Activated CD4-positive, alpha-beta memory T cell treated with anti-CD3 and anti-CD28 coated beads for 36 hours (primary cell): ENCODE measurements at places on chromosomes 5 and 9.
A peak's percentile ranks its signal among the peaks of the same experiment; 100 is the strongest.

GRCh38 chr5:123527190-123527589 is 15.2 kb downstream of the CSNK1G3 start:
- H3K4me1 ChIP-seq: peaks cover 32% of the 10 kb centered on the region
- no peaks in the 10 kb centered on the region for H3K36me3 ChIP-seq
- no peak overlapping the region for H3K4me3 ChIP-seq
- no peak for DNase-seq
- no peak overlapping the region for H3K27ac ChIP-seq
- no peaks in the 10 kb centered on the region for H3K27me3 ChIP-seq

- DNase-seq: no peak
- H3K4me1 ChIP-seq: peaks cover 8% of the 10 kb centered on the region
Measured at GRCh38 chr9:34034698-34035065, 14.0 kb downstream of the UBAP2 start.

DNA sequence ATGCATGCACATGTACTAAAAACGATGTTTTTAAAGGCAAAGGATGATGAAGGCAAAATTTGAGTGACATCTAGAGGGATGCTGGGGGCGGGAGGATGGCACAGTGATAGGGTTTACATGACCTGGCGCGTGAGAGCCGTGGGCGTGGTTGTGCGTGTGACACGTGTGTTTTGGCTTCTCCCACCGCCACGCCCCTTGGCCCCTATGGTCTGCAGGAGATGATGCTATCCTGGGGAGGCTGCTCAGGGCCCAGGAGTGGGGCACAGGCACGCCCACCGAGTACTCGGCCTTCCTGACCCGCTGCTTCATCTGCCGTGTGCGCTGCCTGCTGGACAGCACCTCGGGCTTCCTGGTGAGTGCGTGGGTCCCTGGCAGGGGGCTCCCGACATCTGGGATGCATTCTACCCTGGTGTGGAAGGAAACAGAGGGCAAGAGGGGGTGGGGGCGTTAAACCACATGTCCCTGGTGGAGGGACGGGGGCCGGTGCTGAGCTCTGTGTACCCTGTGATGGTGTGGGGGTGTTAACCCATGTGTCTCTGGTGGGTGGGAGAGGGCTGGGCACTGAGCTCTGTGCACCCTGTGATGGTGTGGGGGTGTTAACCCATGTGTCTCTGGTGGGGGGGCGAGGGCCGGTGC is 19.2 kb upstream of the EXOC3 start:
- no peak overlapping the region for H3K27ac ChIP-seq
- no peak for DNase-seq
- H3K4me3 ChIP-seq: no peak overlapping the region
- peaks cover 10% of the 10 kb centered on the region for H3K27me3 ChIP-seq

GRCh38 chr5:96626956-96627355 is 35.2 kb upstream of the CAST start:
- H3K36me3 ChIP-seq: no peaks in the 10 kb centered on the region
- H3K27me3 ChIP-seq: peaks cover 4% of the 10 kb centered on the region
- H3K27ac ChIP-seq: no peak overlapping the region
- H3K4me1 ChIP-seq: peaks cover 8% of the 10 kb centered on the region
- H3K4me3 ChIP-seq: no peak overlapping the region

DNA sequence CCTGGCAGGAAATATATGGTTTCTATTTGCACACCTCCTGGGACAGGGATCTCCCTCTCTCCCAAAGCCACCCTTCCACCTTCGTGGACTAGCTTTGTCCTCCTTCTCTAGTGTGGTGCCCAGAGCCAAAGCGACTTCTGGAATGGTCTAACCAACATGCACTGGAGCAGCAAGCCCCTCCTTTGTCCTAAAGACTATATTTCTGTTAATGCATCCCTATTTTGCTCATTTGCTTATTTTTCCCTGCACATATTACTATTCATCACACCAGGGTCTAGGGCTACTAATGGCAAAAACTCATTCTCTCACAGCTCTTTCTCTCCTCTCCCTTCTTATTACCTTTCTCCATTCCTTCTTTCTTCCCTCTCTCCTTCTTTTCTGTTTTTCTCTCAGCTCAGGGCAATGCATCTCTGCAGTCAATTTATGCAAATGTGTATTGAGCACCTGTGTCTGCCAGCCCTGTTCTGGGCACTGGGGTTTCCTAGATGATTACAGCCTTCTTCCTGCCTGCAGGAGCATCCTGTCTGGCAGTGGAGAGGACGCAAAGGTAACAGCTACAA is 2.8 kb upstream of the NEURL1B start:
- DNase-seq: no peak
- H3K4me3 ChIP-seq: no peak overlapping the region
- H3K4me1 ChIP-seq: no peaks in the 10 kb centered on the region
- H3K36me3 ChIP-seq: no peaks in the 10 kb centered on the region

DNA sequence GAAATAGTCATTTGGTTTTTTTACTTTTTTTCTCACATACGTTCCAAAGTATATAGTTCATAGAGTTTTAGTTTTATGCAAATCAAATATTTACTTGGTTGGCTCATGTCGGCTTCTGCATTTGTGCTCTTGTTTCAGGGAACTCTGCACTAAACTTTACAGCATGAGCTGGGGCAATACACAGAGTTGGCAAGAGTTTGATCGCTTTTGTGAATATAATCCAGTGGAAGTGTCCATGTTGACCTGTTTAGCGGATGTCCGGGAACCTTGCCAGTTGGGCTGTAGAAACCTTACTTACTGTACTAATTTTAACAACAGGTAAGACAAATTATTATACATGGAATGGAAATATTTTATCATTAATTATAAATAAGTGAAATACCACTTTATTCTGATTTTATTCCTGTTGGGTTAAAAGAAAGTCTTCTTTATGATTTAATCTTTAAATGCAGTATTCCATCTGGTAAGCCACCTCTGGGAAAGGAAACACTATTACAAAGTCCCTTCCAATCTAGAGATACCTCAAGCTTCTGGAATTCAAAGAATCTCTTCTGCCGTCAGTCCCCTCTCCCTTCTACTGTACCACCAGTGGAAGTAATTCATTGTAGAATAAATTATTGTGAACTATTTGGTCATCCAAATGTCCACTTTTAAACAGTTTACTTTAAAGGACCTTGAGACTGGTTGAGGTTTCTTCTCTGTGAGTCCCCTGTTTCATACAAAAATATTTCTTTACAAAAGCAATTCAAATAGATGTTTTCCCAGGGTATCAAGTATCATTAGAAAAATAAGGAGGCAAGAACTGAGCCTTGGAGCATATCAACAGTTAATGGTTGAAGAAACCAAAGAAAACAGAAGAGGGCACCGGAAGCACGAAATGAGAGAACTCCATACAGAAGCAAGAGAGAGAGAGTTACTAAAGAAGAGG is 45.2 kb upstream of the GLIPR2 start:
- no peak for DNase-seq
- peaks cover 16% of the 10 kb centered on the region for H3K36me3 ChIP-seq
- H3K27ac ChIP-seq: no peak overlapping the region
- H3K27me3 ChIP-seq: no peaks in the 10 kb centered on the region

GRCh38 chr5:116371935-116372334 is 202.7 kb downstream of the SEMA6A start:
- no peaks in the 10 kb centered on the region for H3K27me3 ChIP-seq
- no peak overlapping the region for H3K27ac ChIP-seq
- no peak for DNase-seq
- H3K36me3 ChIP-seq: peaks cover 8% of the 10 kb centered on the region
- H3K4me3 ChIP-seq: no peak overlapping the region
- peaks cover 15% of the 10 kb centered on the region for H3K4me1 ChIP-seq

DNA sequence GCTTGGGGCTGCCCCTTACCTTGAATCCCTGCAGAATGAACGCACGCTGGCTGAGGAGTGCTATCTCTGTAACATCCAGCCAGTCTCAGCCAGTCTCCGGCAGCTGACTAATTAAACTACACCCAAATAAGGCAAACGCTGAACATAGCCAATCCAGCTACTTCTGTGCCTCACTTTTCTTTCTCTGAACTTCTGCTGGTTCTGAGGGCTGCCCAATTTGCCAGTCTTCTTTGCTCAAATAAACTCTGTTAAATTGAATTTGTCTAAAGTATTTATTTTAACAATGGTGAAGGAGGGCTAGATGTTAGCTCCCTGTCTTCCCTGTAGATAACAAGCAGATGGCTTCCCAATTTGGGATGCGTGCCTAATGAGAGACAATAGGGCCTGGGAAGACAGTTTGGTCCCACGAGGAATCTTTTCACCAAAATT is 154.0 kb upstream of the NFIL3 start:
- H3K4me1 ChIP-seq: no peaks in the 10 kb centered on the region
- H3K36me3 ChIP-seq: no peaks in the 10 kb centered on the region
- H3K27me3 ChIP-seq: peaks cover 2% of the 10 kb centered on the region
- DNase-seq: no peak
- no peak overlapping the region for H3K27ac ChIP-seq

DNA sequence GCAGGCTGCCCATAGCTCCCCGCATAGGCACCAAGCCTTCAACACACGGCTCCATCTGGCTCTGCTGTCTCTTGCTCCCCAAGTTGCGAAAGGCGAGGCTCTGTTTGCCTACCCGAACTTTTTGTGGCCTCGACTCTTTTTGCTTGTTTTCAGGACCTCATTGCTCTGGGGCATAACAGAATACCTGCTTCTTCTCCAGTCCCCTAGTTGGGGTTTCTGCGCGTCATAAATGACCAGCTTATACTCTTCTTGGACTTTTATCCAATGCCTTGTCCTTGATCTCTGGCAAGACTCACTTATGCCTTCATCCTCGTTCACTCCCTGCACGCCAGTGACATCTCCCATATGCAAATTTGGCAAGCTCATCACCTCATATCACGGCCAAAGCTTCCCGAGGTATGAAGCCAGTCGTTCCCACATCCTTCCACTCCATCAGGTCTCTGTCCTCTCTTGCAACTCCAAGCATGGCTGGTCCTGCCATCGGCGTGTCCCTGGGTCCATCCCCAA is 238.8 kb upstream of the ADAMTS16 start:
- no peak for DNase-seq
- no peaks in the 10 kb centered on the region for H3K4me1 ChIP-seq
- H3K27ac ChIP-seq: no peak overlapping the region
- H3K27me3 ChIP-seq: no peaks in the 10 kb centered on the region

DNA sequence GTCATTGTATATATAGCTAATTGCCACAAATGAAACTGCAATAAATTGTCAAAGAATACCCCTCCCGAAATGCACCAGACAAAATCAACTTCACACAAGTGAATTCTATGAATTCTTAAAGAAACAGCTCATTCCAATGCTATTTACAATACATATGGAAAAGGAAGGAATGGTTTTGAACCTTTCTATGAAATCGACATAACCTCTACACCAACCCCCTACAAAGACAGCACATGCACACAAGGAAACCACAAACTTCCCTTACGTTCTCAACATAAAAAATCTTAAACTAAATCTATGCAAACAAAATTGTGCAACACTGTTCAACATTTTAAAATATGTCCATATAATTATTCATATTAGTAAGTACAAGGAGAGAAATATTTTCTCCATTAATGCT is 39.2 kb downstream of the MARCHF11 start:
- H3K4me1 ChIP-seq: no peaks in the 10 kb centered on the region
- no peaks in the 10 kb centered on the region for H3K27me3 ChIP-seq
- H3K4me3 ChIP-seq: no peak overlapping the region
- H3K27ac ChIP-seq: no peak overlapping the region
- no peaks in the 10 kb centered on the region for H3K36me3 ChIP-seq

DNA sequence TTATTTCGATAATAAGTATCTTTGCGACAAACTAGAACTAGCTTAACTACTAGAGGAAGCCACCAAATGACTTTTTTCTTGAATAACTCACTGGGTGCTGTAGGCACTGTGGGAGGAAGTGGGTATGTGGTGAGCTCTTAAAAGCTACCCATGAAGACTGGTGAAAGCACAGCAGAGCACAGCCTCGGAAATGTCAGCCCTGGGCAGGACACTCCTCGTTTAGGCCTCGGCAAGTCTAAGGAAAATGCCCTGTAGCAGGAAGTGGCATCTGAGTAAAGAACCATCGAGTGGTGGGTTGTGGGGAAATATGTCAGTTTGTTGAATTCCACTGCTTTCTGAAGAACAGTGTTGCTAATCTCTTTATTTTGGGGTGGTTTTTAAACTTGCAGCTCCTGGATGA is 44.0 kb upstream of the NCS1 start:
- H3K36me3 ChIP-seq: peaks cover 31% of the 10 kb centered on the region
- peak overlapping the region; percentile 98 for H3K27ac ChIP-seq
- DNase-seq: peak; percentile 87
- peaks cover 49% of the 10 kb centered on the region for H3K4me1 ChIP-seq
